ENCODE measurements at places on chromosomes 5 and 9.

GRCh38 chr5:106399391-106399790 is 1271.3 kb downstream of the EFNA5 start:
- DNase-seq, result no peak

DNA sequence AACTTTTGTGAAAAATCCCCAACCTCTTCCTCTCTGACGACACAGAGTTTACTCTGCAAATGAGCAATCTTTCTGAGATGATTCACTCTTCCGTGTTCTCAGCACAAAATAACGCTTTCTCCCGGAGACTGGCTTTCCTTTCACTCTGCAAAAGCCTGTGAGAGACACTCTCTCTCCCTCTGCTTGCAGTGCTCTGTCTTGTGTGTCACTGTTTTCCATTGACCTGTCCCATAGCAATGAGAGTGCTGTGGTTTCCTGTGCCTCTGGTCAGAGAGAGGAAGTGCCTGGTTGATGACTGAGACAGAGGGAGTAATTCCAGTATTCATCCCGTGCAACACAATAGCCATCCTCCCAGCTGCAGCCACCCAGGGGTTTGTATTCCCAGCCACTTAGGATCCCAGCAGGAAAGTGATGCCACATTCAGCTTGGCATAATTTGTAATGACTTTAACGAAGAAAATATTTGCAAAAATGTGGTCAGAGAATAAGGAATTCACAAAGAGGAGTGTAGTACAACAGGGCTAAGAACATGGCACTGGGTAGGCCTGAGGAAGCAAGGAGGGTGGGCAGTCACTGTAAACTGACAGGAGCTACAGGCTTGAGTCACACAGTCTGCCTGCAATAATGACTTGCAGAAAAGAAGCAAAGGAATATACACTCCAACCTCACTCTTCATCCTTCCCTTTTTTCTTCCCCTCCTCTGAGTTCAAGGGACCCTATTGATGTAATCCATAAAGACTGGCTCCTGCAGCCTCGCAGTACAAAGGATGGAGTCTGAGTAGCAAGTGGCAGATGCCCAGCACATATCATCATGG is 463.5 kb upstream of the RGMB start:
- DNase-seq, result peak; percentile 53

- DNase-seq, result no peak
Observed at GRCh38 chr5:146428658-146429057, 18.5 kb upstream of the TCERG1 start.

GRCh38 chr5:109929376-109929775 is 239.6 kb downstream of the MAN2A1 start:
- no peak for DNase-seq

DNA sequence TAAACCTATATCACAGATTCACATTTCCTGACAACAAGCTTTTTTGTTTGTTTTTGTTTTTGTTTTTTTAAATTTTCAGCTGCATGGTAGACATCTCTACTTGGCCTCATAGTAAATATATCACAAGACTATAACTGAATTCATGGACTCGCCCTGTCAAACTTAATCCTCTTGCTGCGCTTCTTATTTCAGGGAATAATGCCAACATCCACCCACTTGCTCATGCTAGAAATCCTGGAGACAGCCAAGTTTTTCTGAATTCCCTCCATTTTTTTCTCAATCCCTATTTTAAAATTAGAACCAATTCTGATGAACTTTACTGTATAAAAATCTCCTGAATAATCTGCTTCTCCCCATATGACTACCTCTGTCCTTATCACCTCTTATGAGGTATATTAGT is 283.6 kb upstream of the RPS23 start:
- DNase-seq, result no peak

- DNase-seq, result no peak
Observed at GRCh38 chr9:114384341-114384740, 3.4 kb downstream of the AKNA start.
